ENCODE measurements at places on chromosomes 3 and 15.

DNA sequence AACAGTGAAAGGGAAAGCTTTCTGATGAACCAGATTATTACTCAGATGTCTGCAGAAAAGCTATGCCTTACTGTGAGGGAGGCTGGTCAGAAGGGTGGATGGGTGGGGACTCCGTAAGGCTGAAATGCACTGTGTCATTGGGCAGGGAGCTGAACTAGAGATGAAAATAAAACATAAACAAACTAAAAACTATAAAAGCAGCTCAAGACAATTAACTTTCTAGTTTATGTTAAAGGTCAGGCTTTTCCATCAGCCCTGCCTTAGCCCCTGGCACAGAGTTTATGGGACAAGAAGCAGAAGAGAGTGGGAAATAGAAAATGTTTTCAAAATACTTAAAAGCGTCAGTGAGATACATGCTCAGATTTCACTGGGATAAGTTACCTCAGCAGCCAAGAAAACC lies 310.0 kb upstream of the UBE2E2 start:
- DNase-seq: no peak

DNA sequence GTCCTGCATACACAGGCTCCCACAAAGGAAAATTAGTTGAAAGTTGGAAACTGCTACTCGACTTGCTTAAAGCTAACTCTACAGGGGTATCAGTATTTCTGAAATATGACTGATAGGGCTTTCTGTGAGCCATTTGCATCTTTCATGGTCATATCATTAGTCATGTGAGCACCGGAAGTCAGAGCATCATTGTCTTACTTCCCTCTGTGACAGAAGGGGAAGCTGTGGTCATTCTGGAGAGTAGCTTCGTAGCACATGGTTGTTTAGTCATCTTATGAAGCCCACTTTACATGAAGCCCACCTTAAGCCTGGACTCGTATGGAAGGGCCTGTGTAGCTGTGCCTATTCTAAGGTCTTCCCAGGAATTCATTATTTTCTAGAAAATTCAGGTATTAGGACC lies 69.0 kb downstream of the COL6A5 start:
- DNase-seq: no peak

- no peak for DNase-seq
Measured at GRCh38 chr3:138072796-138073195, 42.6 kb downstream of the DZIP1L start.

GRCh38 chr3:184679056-184679816 lies 32.6 kb downstream of the MAGEF1 start:
- no peak for DNase-seq

DNA sequence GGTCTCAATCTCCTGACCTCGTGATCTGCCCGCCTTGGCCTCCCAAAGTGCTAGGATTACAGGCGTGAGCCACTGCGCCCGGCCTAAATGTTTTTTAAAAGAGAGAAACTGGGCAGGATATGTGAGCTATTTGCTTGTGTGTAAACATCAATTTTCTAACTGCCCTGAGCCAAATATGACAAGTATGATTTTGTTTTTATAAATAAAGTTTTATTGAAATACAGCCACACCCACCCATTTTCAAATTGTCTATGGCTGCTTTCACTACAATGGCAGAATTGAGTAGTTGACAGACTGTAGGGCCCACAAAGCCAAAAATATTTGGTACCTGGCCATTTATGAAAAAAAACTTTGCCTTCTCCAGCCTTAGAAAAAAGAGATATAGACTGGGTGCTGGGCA lies 15.9 kb upstream of the HDC start:
- DNase-seq: no peak

GRCh38 chr15:49530092-49530491 lies 90.5 kb downstream of the FAM227B start:
- DNase-seq: no peak

- no peak for DNase-seq
Measured at GRCh38 chr3:37770938-37771918, 90.5 kb upstream of the CTDSPL start.

- DNase-seq: no peak
Measured at GRCh38 chr3:32836601-32837000, 18.8 kb downstream of the TRIM71 start.

- DNase-seq: no peak
Measured at GRCh38 chr15:65375871-65376607, 1.8 kb downstream of the IGDCC3 start.

GRCh38 chr3:182782149-182782548 lies 11.2 kb upstream of the ATP11B start:
- DNase-seq: no peak

GRCh38 chr3:101913168-101913567 lies 63.9 kb downstream of the NFKBIZ start:
- no peak for DNase-seq

GRCh38 chr15:57586661-57587424 lies 4.9 kb upstream of the MYZAP start:
- DNase-seq: no peak

- DNase-seq: no peak
Measured at GRCh38 chr3:195096053-195096452, 174.9 kb downstream of the XXYLT1 start.

DNA sequence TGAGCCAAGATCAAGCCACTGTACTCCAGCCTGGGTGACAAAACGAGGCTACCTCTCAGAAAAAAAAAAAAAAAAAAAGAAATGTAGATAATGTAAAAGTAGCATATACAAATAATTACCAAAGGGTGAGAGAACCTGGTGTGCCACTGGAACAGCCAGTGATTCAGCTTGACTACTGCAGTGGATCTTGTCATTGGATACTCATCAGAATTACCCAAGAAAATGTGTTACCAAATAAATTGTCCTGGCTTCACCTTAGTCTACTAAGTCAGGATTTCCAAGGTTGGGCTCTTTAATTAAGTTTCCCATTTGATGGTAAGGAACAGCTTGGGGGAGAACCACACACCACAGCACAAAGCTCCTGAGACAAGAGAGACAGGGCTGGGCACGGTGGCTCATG lies 1.5 kb downstream of the NICN1 start:
- no peak for DNase-seq

GRCh38 chr15:73845507-73845906 lies 27.9 kb upstream of the TBC1D21 start:
- no peak for DNase-seq

- no peak for DNase-seq
Measured at GRCh38 chr3:161017971-161018370, 87.2 kb downstream of the B3GALNT1 start.

GRCh38 chr3:116300226-116300625 lies 145.1 kb downstream of the LSAMP start:
- no peak for DNase-seq

DNA sequence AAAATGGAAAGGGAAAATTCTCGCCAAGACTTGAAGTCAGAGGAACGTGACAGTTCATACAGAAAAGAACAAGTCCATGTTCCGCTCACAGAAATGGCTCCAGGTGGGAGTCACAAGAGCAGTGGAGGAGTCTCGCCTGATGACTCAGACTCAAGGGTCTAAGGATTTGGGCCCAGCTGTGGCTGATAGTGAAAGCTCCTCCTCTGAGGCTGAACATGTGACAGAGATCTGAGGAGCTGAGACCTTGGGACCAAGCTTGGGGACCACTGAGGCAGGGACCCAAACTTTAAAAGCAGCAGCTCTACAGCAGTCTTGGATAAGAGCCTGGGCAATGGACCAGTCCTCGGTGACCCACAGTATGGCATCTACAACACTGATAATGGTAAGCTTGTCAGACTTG lies 9.3 kb upstream of the VEPH1 start:
- DNase-seq: no peak

DNA sequence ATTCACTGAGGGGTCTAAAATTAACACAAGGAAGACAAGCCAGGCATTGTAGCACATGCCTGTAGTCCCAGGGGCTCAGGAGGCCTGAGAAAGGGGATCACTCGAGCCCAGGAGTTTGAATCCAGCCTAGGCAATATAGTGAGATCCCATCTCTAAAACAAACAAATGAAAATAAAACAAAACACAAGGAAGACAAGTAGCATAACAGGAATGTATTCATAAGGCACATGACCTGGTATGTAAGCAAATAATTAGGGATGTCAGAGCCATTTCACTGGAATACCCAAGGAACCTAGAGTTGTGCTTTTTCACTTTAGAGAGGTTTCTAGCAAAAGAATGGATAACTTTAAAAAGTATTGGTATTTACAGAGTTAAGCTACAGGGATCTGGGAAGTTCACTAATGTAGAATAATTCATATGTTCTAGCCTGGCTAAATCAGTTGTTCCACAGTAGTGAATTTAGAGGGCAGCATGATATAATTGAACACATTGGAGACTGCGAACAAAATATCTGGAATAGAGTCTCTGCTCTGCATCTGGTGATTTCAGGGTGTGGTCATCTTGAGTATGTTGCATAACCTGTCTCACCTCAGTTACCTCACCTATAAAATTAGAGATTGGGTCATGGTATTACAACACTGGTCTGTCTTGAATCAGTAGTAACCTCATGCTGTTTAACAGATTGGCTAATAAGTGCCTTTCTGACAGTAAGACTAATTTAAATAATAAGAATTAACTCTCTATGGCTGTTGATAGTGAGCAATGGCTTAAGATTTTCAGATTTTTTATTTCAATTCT lies 9.3 kb downstream of the GRAMD1C start:
- no peak for DNase-seq

DNA sequence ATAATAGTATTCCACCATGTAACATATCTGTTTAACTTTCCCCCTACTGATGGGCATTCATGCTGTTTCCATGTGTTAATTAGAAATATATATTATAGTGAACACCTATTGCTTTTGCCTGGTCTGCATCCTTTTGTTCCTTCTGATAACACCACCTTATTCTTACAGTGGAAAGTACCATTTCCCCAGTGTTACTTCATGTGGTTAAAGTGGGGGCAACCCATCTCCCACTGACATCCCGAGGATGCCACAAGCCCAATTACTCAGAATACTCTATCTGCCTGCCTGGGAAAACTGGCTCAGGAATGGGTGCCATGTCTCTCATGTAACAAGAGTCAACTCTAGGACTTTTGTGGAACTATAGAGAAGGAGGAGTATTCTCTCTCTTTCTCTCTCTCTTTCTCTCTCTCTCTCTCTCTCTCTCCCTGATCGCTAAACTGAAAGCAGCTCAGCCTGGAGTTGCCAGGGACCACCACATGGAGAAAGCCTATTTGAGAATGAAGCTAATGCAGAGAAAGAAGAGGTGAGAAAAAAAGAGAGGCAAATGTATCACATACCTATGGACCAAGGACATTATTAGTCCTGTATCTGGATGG lies 66.4 kb upstream of the PPIB start:
- DNase-seq: no peak

DNA sequence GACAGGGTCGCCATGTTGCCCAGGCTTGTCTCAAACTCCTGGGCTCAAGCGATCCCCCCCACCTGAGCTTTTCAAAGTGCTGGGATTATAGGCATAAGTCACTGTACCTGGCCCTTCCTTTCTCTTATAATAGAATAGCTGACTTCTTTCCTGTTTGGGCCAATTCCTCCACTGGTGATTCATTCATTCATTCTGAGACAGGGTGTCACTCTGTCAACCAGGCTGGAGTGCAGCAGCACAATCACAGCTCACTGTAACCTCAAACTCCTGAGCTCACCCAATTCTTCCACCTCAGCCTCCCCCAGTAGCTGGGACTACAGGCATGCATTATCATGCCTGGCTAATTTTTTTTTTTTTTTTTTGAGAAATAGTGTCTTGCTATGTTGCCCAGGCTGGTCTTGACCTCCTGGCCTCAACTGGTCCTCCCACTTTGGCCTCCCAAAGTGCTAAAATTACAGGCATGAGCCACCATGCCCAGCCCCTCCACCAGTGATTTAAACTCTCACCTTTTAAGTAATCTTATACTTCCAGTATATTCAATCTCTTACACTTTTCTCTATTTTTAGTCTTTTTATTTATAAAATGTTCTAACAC lies 20.9 kb downstream of the GNB4 start:
- no peak for DNase-seq

GRCh38 chr3:157958457-157958856 lies 147.8 kb downstream of the SHOX2 start:
- no peak for DNase-seq

DNA sequence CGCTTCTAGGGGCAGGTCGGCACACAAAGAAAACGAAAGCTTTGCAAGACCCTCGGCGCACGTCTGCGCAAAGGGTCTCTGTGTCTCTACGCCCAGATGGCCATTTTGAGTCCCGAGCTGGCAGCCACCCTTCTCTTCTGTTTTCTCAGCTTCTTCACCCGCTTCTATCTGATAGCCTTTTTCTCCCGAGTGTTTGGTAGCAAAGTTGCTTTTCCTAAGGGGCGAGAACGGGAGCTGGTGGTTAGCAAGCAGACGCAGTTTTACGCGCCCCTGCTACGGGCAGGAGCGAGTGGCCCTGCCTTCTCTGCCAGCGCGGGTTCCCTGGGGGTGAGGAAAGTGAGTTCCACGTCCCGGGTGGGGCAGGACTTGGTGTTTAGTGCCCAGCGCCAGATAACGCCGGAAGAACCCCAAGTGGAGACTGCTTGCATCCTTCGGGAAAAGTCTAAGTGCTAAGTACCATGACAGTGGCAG lies 2.9 kb upstream of the MKRN2 start:
- no peak for DNase-seq

- no peak for DNase-seq
Measured at GRCh38 chr3:32757618-32758374, 60.0 kb upstream of the TRIM71 start.

DNA sequence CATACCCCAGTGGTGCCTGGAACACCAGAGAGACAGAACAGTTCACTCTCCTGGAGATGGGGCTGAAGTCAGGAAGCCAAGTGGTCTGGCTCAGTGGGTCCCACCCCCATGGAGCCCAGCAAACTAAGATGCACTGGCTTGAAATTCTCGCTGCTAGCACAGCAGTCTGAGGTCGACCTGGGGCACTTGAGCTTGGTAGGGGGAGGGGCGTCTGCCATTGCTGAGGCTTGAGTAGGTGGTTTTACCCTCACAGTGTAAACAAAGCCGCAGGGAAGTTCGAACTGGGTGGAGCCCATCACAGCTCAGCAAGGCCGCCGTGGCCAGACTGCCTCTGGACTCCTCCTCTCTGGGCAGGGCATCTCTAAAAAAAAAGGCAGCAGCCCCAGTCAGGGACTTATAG lies 272.0 kb downstream of the KLF13 start:
- DNase-seq: no peak

DNA sequence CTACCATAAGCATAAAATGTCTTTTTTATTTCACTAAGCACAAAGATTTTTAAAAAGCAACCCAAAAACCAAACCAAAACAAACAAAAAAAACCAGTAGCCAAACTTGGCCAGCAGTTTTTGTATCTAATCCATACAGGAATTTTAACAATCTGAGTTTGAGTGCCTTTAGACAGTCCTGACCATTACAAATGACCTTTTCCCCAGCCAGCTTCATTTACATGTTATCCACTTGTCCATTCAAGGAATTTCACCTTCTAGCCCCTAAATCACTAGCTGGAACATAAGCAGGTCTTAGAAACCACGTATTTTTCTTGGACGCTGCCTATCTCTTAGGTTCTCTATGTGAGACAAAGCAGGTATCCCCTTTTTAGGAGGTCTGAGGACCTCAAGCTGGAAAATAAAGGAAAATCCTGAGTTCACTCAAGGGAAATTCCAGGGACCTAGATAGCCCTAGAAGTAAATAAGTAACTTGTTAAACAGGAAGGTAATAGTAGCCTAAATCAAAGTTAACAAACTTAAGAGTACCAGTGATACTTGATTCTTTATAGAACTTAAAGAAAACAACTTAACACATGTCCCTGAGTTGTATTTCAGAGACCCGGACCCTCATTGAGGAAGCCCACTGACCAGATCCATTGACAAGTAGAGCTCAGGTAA lies 34.2 kb downstream of the CIP2A start:
- DNase-seq: no peak

- no peak for DNase-seq
Measured at GRCh38 chr3:171248426-171249111, 211.6 kb downstream of the TNIK start.

All from activated gamma-delta T cell treated with Interleukin-2 at 50 U/mL for 16 hours (primary cell).